CD4-positive, alpha-beta T cell treated with Interleukin-2 at 100 ng/mL for 4 hours (primary cell): ENCODE measurements at places on chromosomes 5 and 9.
A peak's percentile ranks its signal among the peaks of the same experiment; 100 is the strongest.

GRCh38 chr9:131180454-131180853, 55.1 kb downstream of the NUP214 start:
- no peak for DNase-seq

DNA sequence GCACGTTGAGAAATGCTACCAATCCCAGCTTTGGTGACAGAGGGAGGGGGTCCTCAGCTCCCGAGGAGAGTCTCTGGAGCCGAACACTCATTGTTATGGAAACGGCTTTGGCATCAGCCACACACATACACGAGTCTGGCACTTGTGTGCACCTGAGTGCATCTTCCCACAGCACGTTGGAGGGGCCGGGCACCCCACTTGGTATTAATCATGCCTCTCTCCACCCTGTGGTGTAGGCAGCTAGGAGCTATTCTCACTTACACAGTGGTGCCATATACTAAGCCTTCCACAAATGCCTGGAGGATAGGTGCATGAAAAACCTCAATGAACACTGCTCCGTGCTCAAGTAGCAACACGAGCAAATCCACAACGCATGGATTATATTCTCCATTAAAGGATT, 133.9 kb upstream of the PANK3 start:
- no peak for DNase-seq

- DNase-seq, result no peak
These were observed 227.5 kb downstream of the CACNA1B start for GRCh38 chr9:138105123-138105415.

DNA sequence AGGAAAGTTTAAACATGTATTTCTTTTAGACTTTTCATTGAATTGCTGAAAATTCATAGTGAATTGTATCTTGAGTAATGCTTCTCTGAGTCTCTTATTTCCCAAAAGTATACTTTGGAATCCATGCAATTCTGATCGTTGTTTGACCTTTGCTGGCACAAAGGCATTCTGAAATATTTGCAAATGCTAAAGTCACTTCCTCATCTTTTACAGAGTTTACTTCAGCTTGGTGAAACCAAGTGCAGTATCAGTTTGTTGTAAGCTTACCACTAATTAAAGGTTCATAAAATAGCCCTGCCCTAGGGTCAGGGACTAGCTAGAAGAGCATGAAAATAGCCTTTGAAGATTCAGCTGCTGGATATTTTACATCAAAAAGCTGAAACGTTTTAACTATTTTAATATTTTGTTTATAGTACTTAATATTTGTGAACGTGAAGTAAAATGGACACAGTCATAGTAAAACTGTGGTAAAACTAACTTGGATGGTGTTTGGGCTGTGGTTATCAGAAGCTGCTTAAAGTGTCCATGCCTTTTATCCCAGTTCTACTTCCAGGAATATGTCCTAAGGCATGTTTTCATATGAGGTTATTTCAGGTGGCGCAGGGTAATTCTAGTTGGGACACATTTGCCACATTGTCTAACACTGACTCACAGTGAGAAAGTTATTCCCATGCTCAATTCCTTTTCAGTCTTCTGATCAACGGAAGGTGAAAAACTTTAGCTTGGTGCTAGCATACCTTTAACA, 45.3 kb downstream of the SLC22A5 start:
- no peak for DNase-seq

- DNase-seq, result no peak
These were observed 534.7 kb downstream of the CDH10 start for GRCh38 chr5:24110004-24110615.

DNA sequence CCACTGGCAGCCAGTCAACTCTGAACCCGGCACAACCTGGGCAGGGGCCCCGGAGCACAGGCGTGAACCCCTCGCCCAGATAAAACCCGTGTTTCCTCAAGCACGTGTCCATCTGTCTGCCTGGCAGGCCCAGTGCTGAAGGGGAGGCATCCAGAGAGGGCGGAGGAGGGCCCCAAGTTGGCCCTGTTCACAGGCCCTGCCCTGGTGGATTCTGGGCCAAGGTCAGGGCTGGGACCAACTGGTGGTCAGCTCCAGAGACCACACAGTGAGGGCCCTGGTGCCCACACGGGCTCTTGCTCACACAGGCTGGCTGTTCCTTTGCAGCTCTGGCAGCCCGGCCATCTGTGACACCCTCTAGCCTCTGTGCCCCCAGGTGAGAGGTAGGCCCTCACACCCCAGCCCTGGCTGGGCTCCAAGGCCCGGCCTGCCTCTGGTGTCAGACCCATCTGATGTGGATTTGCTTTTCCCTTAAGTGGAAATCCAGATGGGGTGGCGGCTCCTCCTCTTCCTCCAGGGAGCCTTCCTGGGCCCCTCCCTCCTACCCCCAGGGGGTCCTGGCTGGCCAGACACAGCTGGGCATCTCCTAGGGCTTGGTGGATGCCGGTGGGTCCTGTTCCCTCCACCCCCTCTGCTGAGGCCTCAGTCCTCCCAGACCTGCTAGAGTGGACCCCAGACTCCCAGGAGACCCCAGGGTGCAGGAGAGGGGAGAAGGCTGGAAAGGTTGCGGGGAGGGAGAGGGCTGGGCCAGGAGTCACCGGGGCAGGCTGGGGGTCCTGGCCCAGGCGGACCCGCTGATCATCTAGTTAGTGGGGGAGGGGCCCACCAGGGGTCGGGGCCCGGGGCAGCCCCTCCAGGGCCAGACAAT, 525 bp upstream of the STPG3 start:
- DNase-seq, result no peak

DNA sequence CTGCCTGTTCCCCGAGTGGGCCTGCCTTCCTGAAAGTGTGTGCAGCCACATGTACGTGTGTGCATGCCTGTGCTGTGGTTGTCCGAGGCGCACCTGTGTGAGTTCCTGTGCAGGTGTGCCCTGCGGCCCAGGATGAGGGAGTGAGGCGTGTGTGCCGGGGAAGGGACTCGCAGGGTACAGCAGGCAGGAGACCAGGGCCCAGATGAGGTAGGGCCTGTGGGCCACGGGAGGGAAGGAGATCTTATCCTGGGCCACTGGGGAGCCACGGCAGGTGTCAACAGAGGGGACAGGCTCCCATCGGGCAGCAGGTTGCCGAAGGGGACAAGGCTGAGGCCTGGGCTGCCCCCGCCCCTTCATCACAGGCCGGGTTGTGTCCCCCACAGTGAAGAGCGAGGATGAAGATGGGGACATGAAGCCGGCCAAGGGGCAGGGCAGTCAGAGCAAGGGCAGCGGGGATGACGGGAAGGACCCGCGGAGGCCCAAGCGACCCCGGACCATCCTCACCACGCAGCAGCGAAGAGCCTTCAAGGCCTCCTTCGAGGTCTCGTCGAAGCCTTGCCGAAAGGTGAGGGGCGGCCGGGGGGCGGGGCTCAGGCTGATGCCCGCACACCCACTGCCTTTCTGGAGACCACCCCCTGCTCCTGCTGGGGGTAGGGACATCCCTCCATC, 79.2 kb downstream of the LMX1B start:
- no peak for DNase-seq

- no peak for DNase-seq
These were observed 52.9 kb upstream of the CD180 start for GRCh38 chr5:67249590-67249895.

DNA sequence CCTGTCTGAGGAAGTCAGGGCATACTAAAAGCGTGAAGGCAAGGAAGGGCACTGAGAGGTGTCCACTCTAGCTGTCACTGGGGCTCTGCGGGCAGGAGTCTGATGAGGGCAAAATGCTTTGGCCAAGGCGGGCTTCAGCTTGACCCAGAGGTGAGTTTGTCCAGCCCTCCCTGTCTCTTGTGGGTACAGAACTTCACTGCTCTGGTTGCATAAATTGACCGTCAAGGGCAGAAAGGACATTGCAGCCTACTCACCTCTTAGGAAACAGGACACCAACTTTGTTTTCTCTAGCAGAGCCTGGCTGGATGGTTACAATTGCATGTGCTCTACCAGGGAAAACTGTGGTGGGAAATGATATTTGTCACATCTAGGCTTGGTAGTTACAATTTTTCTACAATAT, 170.9 kb downstream of the TMEM38B start:
- no peak for DNase-seq

- DNase-seq, result no peak
These were observed 1.1 kb upstream of the UBAP2 start for GRCh38 chr9:34049630-34050384.

GRCh38 chr5:16754601-16755000, 137.8 kb upstream of the RETREG1 start:
- no peak for DNase-seq

- no peak for DNase-seq
These were observed 31.7 kb downstream of the PRRX2 start for GRCh38 chr9:129696944-129697655.

- peak; percentile 64 for DNase-seq
These were observed 44.4 kb upstream of the ANKDD1B start for GRCh38 chr5:75566710-75567309.

DNA sequence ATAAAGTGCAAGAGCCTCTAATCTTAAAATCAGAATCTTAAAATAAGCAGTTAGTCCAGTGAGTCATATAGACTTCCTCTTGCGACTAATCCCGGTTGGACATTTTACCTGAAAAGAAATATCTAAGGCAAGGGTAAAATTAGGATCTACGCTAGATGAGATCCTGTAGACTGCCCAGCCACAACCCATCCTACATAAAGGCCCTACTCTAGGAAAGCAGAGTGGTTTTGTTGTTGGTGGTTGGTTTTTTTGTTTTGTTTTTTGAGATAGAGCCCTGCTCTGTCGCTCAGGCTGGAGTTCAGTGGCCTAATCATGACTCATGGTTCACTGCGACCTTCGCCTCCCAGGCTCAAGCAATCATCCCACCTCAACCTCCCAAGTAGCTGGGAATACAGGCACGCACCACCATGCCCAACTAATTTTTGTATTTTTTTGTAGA, 6.9 kb downstream of the TSC1 start:
- no peak for DNase-seq

GRCh38 chr9:5832071-5832537, 813 bp downstream of the ERMP1 start:
- DNase-seq, result peak; percentile 24

DNA sequence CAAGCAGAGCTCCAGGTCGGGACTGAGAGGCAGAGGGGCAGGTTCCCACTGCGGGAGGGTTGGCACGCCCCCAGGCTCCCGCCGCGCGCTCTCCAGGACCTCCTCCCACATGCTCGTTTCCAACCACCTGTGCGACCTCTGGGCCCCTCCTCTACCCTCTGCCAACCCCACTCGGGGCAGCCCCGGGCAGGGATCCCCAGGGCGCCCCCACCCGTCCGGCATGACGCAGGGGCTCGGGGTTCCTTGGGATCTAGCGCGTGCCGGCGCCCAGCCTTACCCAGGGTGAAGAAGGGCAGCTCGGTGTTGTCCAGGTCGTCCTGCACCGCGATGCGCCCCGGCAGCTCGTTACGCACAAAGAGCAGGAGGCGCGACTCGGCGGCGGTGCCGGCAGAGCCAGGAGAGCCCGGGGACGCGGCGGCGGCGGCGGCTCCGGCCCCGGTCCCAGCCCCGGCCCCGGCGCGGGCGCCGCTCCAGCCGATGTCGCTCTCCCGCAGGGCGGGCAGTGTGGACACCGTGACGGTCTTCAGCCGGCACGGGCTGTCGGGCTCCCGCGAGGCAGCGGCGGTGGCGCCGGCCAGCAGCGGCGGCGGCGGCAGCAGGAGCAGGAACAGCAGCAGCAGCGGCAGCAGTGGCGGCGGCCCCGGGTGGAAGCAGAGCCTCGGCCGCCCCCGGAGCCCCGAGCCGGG, 494 bp downstream of the ASTN2 start:
- DNase-seq, result no peak

- DNase-seq, result no peak
These were observed 138.8 kb upstream of the LIFR start for GRCh38 chr5:38695021-38695958.

- no peak for DNase-seq
These were observed 48.2 kb upstream of the CTNNA1 start for GRCh38 chr5:138705007-138705406.

DNA sequence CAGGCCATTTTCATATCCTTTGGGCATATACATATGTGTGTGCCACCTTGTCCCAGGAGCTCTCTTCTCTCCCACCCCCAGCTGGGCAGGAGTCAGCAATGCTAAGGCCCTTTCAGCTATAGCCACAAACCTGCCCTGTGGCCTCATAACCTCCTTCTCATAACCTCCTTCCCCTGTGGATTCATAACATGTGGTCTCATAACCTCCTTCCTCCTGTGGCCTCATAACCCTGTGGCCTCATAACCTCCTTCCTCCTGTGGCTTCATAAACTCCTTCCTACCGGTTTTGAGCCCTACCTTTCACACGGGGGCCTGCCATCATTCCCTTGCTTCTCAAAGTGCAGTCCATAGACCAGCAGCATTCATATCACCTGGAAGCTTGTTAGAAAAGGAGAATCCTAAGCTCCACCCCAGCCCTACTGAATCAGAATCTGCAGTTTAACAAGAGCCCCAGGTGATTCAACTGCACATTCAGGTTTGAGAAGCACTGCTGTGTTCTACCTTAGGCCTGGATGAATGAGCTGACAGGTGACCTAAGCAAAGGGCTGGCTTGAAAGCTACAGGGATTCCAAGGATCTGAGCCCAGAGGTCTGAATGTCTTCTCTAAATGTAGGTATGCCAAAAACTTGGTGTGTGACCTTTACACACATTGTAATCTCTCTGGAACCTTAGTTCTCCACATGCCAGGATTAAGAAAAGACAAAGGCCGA, 41.9 kb upstream of the PLPP6 start:
- no peak for DNase-seq

GRCh38 chr9:10242255-10242654, 370.5 kb downstream of the PTPRD start:
- DNase-seq, result no peak

DNA sequence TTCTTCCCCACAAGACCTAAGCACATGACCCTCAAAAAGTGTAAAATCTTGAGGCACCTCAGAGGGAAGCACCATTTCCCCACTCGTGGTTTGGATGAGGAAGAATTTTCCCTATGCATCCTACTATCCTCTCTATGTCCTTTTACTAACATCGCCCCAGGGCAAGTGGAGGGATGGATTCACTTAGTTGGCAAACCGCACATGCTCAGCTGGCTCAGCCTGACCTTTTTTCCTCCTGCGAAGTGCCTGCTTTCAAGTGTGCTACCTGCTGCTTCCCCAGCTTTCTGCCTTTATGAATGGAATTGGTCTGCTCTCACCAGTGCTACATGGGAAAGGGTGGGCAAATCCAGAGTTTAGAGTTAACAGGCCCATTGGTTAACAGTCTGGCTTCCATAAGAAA, 56.6 kb upstream of the IFNK start:
- no peak for DNase-seq

- no peak for DNase-seq
These were observed 93.6 kb downstream of the ROR2 start for GRCh38 chr9:91856419-91856818.

DNA sequence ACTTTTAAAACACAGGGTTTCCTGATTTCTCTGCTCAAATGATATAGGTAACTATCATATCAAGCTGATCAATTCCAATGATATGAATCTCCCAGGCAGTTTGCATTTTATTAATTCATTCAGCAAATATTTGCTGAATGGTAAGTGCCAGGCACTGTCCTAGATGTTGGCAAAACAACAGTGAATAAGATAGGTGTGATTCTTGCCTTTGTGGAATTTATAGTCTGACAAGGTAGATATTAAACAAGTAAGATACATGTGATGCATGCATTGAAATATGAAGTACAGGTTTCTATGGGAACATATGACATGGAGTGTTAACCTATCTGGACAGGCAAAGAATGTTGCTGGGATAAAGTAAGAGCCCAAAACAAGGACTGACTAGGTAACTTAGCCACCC, 231.8 kb upstream of the DAB2 start:
- no peak for DNase-seq
